Naive thymus-derived CD4-positive, alpha-beta T cell (primary cell): ENCODE measurements at places on chromosomes 2 and 18. TPM values are rescaled to one million over a fixed set of nuclear protein-coding genes. Genes with fewer than 3 reads are reported as not detected.

The AFF3 gene
- 18.6 TPM for total RNA-seq

The THADA gene
- 43.0 TPM for total RNA-seq

The NTSR2 gene
- not detected for total RNA-seq

The PSD4 gene
- 167 TPM for total RNA-seq

The APCDD1 gene
- not detected for total RNA-seq

The EPAS1 gene
- total RNA-seq = 6.4 TPM

The SPHKAP gene
- not detected for total RNA-seq

The OSBPL6 gene
- total RNA-seq = not detected

The GDF7 gene
- total RNA-seq = 0.20 TPM

The ACVR1C gene
- total RNA-seq = 8.9 TPM

The PSMA8 gene
- total RNA-seq = 0.48 and 0.56 TPM in 2 replicates

The IL1B gene
- 1.1 TPM for total RNA-seq

The TMEM178A gene
- 0.54 TPM for total RNA-seq

The BIN1 gene
- total RNA-seq = 109 TPM

The BOLL gene
- not detected for total RNA-seq

The TTR gene
- total RNA-seq = not detected

The SCRN3 gene
- total RNA-seq = 12.3 TPM

The DHRS9 gene
- 1.1 TPM for total RNA-seq

The CPO gene
- total RNA-seq = 0.51 TPM

The DPP4 gene
- total RNA-seq = 188 and 189 TPM in 2 replicates

The RALB gene
- 10.8 TPM for total RNA-seq

The NYAP2 gene
- total RNA-seq = not detected

The ZSWIM2 gene
- total RNA-seq = not detected

The CFC1 gene
- not detected for total RNA-seq

The TMEM247 gene
- not detected for total RNA-seq

The SCLY gene
- 39.3 and 47.3 TPM in 2 replicates for total RNA-seq

The KCNG2 gene
- not detected for total RNA-seq

The VSNL1 gene
- total RNA-seq = not detected

The SERPINB10 gene
- not detected in 2 replicates for total RNA-seq

The FSIP2 gene
- total RNA-seq = 0.58 TPM

The EML6 gene
- 2.5 TPM for total RNA-seq

The IL1RL1 gene
- total RNA-seq = not detected

The SIX3 gene
- not detected in 2 replicates for total RNA-seq

The DSEL gene
- 0.93 TPM for total RNA-seq
